NCI-H446 (cell line): ENCODE measurements at places on chromosomes 12 and 14.

DNA sequence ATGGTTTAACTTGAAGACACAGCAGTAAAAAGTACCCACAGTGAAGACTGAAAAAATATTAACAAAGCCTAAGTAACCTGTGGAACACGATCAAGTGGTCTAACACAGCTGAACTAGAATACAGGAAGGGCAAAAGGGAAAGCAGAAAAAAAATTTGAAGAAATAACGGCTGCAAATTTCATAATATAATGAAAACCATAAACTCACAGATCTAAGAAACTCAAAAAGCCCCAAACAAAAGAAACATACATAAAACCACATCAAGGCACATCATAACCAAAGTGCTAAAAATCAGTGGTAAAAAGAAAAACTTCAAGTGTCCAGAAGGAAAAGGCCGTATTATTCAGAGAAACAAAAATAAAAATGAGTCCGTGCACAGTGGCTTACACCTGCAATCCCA lies 30.9 kb downstream of the SPPL3 start:
- no peak for DNase-seq

- DNase-seq, result no peak
These were observed 223.9 kb upstream of the FLRT2 start for GRCh38 chr14:85306024-85306423.

DNA sequence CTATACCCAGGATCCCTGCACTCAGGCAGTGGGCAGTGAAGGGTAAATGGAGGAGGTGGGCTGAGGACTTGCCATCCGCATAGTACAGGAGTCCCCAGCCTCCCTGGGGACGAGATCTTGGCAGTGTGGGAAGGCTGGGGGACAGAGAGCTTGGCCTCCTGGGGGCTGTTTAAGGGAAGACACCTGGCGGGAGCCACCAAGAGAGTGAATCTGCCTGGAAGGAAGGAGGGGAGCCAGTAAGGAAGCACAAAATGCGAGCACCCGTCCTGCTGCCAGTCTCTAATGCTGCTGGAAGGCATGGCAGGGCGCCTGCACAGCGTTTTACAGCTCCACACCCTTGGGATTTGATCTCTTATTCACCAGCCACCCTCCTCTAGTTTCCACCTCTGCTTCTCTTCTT lies 7.4 kb upstream of the KRT2 start:
- DNase-seq, result no peak

- DNase-seq, result no peak
These were observed 182.4 kb downstream of the DICER1 start for GRCh38 chr14:94974893-94975292.

DNA sequence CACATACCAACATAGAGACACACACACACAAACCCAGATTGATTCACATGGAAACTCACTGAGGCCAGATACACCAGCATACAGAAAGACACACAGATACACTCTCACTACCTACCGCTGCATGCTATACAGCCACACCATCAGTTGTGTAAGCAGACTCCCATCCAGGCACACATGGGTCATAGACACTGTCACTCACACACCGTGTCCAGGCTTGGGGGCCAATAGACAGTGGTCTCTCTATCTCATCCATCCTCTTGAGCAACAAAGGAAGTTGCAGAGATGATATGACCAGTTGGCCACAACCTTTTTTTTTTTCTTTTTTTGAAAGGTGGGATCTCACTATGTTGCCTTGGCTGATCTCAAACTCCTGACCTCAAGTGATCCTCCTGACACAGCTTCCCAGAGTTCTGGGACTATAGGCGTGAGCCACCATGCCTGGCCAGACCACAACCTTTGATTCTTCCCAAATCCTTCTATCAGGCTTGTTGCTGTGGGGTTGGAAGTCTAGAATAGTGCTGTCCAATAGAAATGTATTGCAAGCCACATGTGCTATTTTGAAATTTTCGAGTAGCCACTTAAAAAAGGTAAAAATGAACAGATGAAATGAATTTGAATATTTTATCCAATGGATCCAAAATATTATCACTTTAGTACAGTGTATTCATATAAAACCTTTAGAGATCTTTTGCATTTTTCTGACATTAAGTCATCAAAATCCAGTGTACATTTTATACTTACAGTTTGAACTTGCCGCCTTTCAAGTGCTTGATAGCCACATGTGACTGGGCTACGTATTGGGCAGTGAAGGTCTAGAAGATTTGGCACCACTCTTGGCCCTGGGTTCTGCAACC lies 7.4 kb downstream of the LRP1-AS start:
- DNase-seq, result no peak

GRCh38 chr12:30136696-30137095 lies 353.0 kb upstream of the TMTC1 start:
- DNase-seq, result no peak

DNA sequence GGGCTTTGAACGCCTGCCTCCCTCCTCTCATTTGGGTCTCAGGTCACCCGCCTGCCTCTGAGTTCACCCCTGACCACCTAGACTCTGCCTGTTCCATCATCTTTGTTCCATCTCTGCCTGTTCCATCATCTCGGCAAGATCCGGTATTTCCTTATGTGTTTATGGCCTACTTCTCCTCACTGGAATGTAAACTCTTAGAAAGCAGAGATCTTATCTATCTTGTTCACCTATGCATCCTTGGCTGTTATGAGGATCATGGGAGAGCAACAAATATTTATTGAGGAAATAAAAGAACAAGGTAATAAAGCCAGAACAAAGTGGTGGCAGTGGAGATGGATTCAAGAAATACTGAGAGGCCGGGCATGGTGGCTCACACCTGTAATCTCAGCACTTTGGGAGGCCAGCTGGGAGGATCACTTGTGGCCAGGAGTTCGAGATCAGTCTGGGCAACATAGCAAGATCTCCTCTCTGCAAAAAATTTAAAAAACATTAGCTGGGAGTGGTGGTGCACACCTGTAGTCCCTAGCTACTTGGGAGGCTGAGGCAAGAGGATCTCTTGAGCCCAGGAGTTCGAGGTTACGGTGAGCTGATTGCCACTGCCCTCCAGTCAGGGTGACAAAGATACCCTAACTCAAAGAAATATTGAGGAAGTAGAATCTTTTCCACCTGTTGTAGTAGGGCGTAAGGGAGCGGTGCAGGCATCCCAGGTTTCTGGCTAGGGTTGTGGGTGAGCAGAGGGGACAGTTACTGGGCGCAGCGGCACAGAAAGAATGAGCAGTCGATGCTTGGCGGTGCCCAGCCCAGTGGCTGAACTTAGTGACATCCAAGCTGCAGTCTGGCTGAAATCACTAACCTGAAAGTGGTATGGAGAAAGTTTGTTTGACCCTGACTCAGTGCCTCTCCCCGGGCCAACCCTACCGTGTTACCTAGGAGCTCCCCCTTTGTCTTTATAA lies 1.7 kb upstream of the KLC1 start:
- no peak for DNase-seq

GRCh38 chr12:40351976-40352375 lies 127.2 kb downstream of the LRRK2 start:
- peak; percentile 2 for DNase-seq

GRCh38 chr12:116136340-116136739 lies 141.2 kb downstream of the MED13L start:
- no peak for DNase-seq

DNA sequence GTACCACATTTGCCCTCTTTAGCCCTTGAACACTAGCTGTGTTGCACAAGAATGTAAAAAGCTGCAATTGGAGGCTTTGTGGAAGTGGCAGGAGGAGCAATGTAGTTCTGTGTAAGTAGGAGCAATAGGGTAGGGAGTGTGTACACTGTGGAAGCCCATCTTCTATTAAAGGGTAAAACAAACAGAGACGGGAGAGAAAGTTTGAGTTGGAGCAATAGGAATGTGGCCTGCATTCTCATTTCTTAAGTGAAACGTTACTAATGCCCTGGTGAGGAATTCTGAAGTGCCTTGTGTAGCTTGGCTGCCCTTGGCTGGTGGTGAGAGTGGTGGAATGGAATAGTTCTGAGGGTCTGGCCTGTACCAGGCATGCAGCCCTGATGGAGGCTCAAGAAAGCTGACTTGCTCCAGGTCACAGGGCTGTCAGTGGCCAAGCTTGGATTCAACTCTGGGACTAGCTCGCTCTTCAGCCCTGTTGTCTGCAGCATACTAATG lies 38.8 kb upstream of the ATP23 start:
- no peak for DNase-seq

DNA sequence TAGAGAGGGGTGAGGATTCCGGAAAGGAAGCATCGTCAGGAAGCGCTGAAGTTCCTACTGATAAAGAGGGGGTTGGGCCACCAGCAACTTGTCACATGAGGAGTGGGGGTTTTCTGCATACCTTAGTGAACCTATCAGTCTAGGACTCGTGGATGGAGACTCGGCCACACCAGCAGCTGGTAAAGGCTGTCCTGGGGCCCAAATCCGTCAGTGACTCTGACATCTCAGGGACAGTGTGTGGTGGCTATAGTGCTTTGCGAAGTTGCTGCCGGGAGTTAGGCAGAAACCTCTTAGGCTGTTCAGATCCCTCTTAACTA lies 16.4 kb downstream of the RNASE2 start:
- no peak for DNase-seq

- no peak for DNase-seq
These were observed 460.7 kb downstream of the NOVA1 start for GRCh38 chr14:26137161-26137560.

DNA sequence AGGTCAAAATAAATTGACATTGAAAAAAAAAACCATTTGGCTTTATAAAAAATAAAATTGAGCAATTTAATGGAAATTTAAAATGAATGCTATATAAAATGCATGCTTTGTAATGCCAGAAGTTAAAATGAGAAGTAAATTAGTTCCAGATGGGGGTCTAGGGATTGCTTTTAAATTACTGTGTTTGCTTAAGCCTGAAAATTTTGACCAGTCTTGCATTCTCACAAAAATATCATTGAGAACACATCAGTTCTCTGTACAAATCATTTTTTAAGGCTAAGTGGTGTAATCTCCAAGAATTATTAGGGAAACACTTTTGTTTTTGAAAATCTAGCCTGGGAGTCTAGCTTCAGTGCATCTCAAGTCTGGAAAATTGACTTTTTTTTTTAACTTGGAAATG lies 90.7 kb downstream of the RERG start:
- no peak for DNase-seq

- no peak for DNase-seq
These were observed 256.0 kb downstream of the RPAP3 start for GRCh38 chr12:47449797-47450196.

DNA sequence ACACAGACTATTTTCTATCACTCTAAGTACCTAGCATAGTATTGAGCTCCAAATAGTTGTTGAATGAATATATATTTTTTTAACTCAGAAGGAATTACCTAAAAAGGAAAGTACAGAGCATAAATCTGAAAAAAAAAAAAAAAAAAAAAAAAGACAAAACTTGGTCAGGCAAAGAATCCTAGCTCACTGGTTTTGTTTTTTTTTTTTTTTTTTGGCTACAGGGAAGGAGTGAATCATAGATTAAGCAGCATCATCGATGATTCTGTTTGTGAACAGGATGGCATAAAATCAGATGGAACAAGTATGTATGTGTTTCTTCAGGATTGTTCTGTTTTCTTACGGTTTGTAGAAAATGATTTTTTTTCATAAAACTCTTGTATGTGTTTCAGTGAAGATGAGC lies 66.1 kb upstream of the BCAT1 start:
- no peak for DNase-seq

GRCh38 chr12:32586390-32586789 lies 92.7 kb upstream of the DNM1L start:
- peak; percentile 18 for DNase-seq

DNA sequence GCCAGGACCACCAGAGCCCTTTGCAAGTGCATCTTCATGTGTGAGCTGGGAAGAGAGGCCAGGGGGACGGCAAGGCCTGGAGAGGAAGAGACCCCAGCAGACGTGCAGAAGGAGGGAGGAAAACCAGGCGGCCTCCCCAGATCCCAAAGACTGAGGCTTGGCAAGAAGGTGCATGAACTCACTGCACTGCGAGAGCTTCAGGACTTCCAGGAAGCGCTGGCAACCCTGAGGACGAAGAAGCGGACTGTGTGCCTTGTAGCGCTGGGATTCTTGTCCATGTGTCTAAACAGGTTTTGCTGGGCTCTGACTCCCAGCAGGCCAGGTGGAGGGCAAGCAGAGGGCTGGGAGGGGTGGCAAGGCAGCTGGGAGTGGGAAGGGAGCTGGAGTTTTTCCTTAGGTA lies 939 bp downstream of the TGFB3 start:
- no peak for DNase-seq

- DNase-seq, result no peak
These were observed 382.2 kb downstream of the GRIN2B start for GRCh38 chr12:13599176-13599575.

GRCh38 chr12:29847246-29847645 lies 63.5 kb upstream of the TMTC1 start:
- no peak for DNase-seq

DNA sequence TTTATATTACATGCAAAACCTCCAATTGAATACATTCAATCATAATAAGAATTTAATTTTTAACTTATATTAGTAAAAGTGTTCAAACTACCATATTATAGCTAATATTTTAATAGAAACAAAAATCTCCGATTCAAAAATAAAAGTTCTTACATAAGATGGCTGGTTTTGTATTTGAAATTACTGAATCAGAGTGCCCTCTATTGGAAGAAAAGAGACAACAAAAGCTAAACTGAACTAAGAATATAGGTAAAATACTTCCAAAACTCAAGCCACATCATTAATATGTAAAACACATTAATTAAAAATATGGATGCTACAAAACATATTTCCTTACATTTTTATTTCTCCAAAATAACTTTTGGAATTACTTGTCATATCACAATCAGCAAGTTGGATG lies 120.3 kb downstream of the GARIN6 start:
- peak; percentile 62 for DNase-seq

- no peak for DNase-seq
These were observed 153.2 kb upstream of the BCL2L14 start for GRCh38 chr12:11917501-11917900.

- no peak for DNase-seq
These were observed 7.8 kb upstream of the SSH1 start for GRCh38 chr12:108865169-108865568.

DNA sequence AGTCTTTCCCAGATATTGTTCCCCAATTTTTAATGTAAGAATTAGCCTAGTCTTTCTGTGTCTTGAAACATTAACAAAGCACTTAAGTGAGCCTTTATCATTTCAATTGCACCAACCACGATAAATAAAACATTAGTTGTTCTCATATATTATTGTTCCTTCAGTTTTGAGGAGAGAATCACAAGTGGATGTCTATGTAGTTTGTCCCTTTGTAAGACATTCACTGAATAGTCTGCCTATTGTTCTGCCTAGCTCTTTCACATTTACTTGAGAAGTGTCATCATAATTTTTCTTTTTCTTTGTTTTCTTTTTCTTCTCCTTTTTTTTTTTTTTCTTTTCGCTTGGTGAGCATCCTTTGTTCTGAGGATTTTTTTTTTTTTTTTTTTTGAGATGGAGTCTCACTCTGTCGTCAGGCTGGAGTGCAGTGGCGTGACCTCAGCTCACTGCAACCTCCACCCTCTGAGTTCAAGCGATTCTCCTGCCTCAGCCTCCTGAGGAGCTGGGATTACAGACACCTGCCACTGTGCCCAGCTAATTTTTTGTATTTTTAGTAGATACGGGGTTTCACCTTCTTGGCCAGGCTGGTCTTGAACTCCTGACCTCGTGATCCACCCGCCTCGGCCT lies 129.7 kb downstream of the SYT1 start:
- DNase-seq, result no peak
